Astrocyte of the spinal cord (primary cell): ENCODE measurements at places on chromosomes 6 and 20.

GRCh38 chr20:20529597-20529996 lies 161.7 kb downstream of the INSM1 start:
- no peak for DNase-seq

- DNase-seq: peak; percentile 73
Observed at GRCh38 chr6:154868143-154868594, 126.9 kb upstream of the TIAM2 start.

DNA sequence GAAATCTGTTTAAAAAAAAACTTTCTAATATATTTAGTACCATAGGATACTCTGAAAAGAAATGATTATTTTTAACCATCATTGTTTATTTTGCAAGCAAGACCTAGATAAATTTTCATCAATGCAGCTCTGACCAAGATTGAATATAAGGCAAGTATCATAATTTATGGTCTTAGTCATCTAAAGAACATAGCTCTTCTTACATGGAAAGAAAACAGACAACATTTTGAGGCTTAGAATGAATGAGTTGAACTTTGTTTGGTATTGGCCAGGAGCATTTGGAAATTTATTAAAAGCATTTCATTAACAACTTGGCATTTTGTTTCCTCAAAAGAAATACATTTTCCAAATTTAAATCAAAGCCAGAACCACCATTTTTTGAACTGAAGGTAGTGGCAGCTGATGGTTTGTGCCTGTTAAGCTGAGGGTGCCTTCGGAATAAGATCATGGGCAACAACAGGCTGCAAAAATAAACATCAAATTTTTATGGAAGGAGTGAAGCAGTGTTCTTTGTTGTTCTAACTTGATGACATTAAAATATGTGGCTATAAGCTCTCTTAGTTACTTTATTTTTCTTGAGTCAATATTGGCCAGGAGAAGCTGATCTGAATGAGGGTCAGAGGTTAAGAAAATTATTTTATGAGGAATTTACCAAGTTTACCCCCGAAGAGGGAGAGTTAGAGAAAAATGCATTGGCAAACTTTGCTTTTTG lies 6.7 kb upstream of the ATXN1 start:
- DNase-seq: no peak

DNA sequence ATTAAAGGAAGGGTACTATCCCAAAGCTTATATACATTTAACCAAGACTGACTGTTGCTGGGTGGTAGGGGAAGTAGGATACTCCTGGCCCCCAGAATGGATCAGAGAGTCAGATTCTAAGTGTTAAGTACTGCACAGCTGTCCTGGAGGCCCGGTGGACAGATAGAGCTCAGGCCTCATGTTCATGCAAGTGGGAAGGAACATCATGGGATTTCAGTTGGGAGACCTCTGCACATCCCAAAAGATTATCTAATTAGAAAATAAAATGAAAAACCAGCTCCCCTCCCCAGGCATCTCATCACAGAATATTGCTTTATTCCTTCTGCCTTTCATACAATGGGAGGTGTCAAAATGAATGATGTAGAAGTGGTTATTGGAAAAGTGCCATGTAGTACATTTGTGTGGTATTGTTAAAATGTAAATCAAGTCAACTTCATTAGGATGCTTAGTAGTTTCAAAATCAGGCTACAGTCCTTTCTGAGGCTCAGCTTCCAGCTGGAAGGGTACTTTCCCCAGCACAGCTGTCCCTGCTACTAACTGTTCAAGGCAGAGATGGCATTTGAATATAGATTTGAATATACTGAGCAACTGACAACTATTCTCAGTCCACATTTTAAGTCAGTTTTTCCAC lies 82.9 kb downstream of the SLC35B3 start:
- no peak for DNase-seq

DNA sequence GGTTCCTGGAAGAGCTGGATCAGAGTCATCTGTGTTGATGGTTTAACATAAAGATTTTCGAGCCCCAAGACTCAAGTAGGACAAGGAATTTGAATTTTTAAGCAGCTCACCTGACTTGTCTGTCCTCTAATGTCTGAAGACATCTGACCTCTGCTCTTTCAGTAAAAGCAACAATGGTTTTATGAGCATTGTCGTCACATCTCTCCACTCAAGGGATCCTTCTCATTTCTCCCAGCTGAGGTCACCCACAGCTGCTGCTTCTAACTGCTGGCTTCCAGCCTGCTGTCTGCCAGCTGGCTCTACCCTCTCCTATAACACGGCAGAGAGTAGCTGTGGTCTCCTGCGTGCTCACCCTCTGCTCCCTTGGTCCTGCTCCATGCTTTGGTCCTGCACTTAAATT lies 24.7 kb upstream of the HDAC2 start:
- peak; percentile 98 for DNase-seq

GRCh38 chr20:37473249-37474000 lies 47.6 kb upstream of the NNAT start:
- no peak for DNase-seq

DNA sequence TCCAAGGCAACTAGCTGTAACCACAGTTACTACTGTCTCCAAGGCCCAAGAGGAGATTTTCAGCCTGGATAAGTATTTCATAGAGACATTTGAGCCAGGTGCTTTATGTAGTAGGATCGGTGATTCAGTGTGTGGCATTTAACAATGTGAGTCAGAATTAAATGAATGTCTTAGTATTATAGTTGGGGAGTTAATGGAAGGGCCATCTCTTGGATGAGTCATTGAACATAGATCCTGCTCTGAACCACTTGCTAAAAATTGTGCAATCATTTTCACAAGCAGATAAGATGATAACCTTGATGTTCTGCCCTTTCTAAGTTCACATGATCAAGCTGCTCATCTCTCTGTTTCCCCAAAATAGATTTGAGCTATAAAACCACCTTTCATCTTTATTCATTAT lies 668.9 kb upstream of the CITED2 start:
- DNase-seq: peak; percentile 94

GRCh38 chr20:57195023-57195422 lies 71.4 kb downstream of the BMP7 start:
- no peak for DNase-seq

DNA sequence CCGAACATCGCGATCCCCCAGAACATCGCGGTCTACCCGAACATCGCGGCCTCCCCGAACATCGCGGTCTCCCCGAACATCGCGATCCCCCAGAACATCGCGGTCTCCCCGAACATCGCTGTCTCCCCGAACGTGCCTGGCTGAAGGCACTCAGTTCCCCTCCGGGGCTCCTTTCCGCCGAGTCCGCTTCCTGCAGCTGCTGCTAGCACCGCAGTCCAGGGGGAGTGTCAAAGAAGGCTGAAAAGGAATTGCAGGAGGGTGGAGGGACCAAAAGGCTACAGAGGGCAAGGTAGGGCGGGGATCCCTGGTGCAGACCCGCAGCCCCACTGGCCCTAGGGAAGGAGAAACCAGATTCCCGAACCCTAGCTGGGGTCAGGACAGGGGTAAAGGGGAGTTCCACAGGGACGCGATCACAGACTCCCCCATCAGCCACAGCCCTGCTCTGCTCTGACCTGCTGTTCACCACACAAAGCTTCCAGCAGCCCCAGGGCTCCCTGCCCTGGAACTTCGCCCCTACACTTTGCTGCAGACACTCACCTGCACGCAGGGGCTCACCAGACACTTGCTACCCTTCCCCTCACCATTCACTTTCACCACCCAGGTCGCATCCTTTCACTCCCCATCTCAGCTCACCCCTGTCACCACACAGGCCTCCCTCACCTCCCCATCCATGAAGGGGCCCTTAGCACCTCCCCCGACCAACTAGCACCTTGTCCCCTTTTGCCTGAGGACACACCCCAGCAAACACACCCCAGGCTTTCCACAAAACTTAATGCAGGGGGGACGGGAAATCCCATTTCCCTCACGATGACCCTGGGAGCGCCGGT lies 1.7 kb downstream of the ULBP1 start:
- DNase-seq: no peak

DNA sequence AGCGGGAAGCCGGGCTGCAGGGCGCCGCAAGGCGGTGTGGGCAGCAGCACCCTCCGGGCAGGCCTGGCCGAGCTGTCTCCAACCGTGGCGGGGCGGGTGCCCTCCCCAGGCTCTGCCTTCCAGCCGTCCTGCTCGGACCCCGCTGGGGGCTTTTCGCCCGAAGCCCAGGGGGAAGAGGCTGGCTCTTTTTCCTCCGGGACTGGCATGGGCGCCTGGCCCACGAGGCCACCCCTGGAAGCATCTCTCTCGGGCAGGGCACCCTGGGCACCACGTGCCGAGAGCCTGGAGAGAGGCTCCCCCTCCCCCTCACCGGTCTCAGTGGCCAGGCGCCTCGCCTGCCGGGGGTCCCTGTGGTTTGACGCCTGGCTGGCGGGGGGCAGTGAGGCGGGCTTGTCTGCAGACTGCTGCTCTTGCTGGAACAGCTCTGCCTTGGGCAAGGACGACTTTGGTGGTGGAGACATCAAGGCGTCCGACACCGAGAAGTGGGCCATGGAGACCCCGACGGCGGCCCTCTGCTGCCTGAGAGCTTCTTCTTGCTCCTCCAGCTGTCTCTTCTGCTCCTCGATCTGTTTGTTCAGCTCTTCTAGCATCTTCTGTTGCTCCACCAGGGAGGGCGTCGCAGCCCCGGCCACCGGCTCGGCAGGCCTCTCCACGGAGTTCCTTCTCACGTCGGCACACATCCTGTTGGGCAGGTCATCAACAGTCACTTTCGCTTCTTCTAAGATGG lies 19.5 kb upstream of the TCFL5 start:
- no peak for DNase-seq

DNA sequence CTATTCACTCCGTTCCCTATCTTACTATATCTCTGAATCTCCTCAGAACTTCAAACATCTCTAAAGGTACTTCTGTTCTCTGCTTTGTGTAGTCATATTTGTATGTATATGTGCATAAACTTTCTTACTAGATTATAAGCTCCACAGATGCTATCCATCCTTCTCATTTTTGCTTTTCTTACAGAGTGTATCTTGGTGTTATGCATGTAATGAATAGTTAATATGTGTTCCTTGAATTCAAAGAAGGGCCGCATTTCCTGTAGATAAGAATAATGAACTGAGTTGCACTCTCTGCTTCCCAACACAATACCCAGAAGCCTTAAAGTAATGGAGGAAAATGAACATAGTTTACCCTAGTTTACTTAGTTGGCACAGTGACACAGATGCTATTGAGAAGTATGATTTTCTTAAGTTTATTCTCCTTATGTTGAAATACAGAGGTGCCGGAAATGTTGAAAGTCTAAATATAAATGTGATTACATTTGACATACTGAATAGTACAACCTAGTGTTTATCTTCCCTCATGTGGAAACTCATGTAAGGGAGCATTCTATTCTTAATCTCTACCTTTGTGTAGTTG lies 6.0 kb downstream of the NUS1 start:
- DNase-seq: no peak

DNA sequence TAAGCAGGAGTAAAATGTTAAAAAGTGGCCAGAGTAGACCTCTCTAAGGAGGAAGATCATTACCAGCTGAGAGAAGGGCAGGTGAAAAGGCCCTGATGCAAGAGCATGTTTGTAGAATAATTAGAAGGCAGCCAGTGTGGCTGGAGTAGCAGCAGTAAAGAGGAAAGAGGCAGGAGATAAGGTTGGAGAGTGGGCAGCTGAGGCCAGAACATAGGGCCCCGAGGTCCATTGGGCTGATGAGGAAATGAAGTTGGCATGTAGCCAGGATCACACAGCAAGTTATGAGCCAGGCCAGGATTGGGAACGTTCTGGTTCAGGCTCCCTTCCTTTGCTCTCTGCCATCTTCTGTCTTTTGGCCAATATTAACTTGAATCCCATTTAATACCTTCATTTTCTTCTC lies 51.6 kb downstream of the RALY start:
- DNase-seq: no peak

- no peak for DNase-seq
Observed at GRCh38 chr20:37421060-37421905, 75.3 kb downstream of the SRC start.

DNA sequence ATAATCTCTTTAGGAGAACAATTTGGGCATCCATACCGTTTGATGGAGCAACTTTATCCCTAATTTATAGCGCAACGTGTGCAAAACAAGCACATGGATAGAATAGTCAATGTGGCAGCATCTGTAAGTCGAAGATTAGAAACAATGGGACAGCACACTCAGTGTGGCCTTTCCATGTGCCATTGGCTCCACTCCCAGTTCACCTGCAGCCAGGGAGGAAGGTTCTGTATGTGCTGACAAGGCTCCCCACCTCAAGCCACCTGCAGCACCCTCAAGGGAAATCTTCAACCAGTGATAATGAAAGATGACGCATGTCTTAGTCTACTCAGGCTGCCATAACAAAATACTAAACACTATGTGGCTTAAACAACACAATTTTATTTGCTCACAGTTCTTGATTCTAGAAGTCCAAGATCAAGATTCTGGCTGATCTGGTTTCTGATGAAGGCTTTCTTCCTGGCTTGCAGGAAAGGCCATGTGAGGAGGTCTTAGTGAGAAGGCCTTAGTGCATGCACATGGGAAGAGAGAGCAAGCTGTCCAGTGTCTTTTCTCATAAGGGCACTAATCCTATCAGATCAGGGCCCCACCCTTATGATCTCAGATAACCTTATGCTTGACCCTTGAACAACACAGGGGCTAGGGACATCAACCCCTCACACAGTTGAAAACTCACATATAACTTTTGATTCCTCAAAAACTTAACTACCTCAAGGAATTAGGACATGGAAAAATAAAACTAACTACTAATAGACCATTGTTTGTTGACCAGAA lies 34.9 kb upstream of the SHLD1 start:
- no peak for DNase-seq

DNA sequence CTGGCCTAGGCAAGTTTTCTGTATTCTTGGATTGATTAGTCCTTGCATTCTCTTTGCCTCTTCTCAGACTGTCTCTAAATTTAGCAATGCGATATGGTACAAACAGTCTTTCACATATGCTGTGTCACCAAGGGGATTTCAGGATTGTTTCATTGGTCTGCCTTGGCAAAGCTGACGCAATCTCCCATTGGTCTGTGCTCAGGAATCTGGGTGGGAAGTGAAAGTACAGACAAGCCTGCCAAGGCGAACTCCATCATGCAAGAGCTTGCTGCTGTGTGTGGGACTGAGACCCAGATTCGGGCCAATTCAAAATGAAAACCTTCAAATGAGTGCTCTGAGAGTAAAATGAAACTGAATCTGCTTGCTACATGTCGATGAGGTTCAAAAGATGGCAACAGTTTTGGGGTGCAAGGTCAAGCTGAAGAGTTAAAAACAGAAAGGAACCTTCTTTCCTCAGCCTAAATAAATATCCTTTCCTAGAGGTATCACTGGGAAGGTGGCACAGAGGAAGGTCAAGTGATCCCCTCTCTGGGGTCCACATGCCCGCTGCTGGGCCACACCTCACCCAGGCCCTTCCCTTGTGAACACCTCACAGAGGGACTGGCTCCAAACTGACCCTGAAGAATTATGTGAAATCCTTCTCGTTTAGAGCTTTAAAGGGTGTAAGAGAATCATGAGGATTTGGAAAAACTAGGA lies 198.8 kb upstream of the PREP start:
- peak; percentile 97 for DNase-seq

DNA sequence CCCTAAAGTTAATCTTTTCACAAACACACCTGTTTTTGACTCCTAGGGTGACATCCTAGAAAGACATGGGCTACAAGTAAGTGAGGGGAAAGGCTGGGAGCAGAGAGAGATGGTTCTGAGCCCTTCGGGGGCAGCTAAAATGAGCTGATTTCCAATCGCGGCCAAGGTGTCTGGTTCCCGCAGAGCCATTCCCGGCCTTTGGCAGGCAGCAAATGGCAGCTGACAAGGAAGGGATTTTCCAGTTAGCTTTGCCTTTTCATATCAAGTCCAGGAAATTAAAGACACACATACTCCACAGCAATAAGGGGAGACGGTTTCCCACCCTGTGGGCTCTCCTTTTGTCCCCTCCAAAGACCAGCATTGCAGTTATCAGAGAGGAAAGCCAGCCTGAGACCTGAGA lies 228.5 kb downstream of the ZMYND8 start:
- no peak for DNase-seq
